ENCODE measurements at places on chromosomes 4 and X.

- no peak for DNase-seq
Measured at GRCh38 chrX:1025413-1025812, 187.0 kb downstream of the CRLF2 start.

GRCh38 chr4:42676066-42676951 lies 19.4 kb upstream of the ATP8A1 start:
- no peak for DNase-seq

DNA sequence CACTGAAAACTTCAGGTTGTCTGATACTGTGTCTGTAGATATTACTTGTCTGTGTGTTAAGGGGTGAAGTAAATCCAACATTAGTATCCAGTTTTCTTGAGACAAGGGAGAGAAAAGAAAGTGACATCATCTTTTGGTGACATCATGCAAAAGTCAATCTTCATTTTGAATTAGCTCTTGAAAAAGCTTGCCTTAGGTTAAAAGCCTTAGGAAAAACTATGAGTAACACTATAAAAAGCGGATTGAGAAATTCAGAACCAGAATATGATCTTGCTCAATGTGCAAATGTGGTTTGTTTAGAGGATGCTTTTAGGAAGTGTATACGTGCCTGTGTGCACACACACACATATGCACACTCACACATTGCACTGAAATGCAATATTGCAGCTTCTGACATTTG lies 345.8 kb upstream of the CASK start:
- DNase-seq = no peak

DNA sequence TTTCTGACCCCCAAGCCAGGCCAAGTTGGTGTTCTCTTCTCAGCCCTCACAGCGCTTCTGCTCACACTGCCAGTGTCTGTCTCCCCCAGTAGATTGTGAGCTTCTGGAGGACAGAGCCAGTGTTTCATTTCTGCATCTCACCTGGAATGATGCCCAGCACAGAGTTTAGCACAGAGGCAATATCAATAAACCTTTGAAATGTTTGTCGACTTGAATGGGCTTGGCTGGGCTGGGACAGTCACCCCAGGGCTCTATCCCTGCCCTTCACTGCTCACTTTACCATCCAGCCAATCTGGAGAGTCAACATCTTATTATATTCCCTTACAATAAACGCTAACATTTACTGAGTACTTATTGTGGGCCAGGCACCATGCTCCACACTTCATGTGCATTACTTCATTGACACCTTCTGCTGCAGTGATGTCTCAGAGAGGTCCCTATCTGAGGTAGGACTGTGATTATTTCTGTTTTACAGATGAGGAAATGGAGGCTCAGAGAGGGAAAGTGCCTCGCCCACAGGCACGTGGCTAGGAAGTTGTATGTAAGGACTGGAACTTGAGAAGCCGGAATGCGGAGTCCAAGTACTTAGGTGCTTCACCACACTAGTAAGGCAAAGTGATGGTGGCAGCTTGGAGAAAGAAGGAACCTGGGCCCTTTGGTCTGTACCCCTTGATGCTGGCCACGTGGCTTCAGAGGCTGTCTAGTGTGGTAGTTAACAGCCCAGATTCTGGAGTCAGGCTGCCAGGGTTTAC lies 19.5 kb downstream of the EFNB1 start:
- no peak for DNase-seq

DNA sequence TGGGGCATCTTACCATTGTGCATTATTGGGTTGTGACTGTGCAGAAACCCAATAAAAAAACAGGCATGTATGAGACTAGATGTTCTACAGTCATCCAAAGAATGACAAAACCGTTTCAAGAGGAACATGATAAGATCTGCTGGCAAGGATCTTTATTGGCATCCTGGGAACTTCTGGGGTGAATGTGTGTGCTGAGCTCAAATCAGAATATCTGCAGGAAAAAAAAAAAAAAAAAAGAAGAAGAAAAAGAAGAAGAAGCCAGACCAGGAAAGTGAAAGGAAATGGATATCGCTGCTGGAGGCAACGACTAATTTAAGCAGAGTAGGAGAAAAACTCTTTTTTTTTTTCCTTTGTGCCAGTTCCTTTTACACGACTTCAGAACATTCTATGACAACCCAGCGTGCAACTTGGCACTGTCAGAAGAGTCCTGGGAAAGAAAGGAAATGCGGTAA lies 484.2 kb upstream of the BOD1L1 start:
- no peak for DNase-seq

- no peak for DNase-seq
Measured at GRCh38 chr4:77007358-77008230, 58.0 kb downstream of the SEPTIN11 start.

DNA sequence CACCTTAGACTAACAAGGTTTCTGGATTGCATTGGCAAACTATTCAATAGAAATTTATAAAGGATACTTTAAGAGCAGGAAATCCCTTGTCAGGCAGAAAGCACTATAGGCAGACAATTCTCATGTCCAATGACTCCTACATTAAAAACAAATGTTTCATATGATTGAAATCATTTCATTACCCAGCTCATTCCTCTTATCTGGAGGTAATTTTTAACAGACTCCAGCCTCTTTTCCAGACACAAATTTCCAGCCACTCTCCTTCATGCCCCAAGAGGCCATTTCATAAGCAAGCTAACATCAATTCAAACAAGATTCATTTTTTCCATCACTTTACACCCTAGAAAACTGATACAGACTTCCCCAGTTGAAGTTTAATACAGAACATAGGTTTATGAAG lies 495.1 kb upstream of the FRG1 start:
- DNase-seq = no peak

DNA sequence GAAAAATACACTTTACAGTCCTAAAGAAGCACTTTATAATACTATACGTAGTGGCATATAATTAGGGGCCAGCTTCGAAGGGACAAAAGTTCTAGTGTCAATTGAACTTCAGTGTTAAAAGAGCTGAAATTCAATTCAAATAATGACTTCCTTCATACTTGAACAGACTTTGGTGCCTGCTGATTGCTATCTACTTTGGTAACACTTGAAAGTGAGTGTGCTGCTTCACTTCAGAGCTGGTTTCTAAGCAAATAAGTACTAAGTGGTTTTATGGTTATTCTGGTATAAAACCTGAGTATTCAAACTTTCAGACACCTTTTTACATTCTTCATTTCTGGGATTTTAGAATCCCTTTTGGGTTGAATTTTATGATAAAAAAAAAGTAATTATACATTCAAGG lies 107.0 kb downstream of the SLC4A4 start:
- DNase-seq = no peak

DNA sequence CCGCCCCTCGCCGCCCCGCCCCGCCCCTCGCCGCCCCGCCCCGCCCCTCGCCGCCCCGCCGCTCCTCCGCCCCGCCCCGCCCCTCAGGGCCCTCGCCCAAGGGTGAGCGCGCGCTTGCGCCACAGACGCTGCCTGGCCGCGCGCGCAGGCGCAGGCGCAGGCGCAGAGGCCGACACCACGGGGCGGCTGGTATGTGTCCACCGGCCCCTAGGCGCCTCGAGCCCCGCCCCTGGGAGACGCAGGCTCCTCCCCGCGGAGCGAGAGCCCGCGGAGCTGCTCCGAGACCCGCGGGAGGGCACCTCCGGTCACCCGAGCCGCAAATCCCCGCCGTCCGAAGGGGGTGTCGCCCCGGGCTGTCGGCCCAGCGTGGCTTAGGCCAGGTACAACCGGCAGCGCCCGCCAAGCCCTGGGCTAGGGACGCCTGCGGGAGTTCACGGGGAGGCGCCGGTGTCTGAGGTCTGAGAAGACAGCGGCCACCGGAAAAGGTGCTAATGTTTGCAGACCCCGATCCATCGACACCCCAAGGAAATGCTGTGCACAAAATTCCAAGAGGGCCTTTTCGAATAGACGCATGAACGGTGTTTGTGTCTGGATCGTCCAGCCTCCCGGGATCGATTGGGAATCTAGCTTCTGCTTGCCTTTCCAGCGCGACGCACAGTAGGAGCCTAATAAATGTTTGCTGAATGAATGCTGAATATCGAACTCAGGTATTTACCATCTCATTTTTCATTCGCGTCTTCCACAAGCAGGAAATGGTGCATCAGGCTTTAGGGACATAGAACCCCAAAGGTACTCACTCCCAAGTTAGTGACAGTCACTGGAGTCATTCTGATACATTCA lies 473 bp upstream of the CCNQ start:
- peak; percentile 66 for DNase-seq

DNA sequence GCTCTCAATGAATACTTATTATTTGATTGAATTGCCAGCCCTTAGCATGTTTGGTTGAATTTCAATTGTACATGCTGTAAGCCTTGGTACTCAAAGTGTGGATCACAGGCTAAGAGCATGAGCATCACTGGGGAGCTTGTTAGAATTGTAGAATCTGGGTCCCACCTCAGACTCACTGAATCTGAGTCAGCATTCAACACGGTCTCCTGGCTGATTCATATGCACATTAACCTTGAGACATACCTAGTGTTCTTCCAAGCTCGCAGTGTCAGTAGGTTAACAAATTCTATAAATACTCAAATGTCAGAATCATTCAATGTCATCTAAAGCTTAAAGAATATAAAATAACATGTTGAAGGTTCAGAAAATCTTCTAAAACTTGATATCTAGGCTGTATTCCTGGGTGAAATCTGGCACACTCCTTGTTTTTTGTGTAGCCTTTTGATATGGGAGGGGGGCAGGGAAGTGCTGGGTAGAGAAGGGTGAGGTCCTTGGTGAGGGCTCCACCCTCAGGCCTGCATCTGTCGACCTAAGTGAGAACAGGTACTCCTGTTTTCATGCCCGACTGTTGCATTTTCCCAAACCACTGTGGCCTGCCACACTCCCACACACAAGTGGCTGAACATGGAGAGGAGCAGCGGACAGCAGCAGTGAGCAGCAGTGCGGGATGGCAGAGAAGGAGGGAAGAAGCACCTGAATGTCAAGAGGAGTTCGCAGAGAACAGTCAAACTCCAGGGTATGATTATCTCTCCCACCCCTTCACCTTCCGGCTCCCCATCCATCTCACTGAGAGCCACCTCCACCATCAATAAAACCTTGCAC lies 529.6 kb upstream of the IGFBP7 start:
- DNase-seq = no peak

DNA sequence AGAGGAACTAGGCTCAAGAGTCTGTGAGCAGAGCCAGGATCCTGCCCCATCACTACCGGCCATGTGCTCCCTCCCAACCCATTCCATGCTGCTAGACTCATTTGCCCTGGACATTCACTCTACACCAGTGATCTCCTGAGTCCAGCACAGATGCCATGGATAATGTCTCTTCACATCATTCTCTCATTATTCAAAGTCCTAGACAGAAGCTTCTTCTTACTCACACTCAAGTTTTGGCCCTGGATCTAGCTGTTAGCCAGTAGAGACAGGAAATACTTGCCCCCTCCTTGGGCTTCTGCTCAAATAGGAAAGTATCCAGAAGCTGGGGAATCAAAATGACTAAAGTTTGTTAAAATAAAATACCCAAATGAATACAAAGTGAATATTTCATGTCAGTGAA lies 266.8 kb upstream of the LDB2 start:
- DNase-seq = no peak

DNA sequence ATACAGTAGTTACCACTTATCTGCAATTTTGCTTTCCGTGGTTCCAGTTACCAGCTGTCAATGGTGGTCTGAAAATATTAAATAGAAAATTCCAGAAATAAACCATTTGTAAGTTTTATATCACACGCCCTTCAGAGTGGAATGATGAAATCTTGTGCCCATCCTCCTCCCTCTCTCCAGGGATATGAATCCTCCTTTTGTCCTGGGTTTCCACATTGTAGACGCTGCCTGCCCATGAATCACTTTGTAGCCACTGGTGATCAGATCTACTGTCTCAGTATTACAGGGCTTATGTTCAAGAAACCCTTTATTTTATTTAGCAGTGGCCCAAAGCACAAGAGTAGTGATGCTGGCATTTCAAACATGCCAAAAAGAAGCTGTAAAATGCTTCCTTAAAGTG lies 198.6 kb downstream of the KCNIP4 start:
- no peak for DNase-seq

GRCh38 chr4:25927361-25928195 lies 13.6 kb downstream of the SMIM20 start:
- no peak for DNase-seq
